CD4-positive, alpha-beta T cell (primary cell): ENCODE measurements at places on chromosomes 7 and 10. TPM values are rescaled to one million over a fixed set of nuclear protein-coding genes. Genes with fewer than 3 reads are reported as not detected.
A peak's percentile ranks its signal among the peaks of the same experiment; 100 is the strongest.

DNA sequence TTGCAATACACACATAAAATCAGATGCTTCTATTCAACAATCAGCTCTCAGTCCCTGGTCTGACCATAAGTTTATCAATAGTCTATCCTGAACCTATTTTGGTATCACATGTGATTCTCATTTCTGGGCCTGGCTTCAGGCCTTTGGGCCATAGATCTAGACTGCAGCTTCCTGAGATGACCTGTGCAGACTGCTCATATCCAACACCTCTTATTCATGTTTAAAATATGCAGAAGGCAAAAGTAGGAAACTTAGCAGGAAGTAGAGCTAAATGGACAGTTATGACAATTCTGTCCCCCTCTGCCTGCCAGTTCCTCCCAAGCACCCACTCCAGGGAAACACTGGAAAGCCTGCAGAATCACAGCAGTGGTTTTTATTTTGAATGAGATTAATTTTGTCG lies 53.3 kb downstream of the C7orf25 start:
- DNase-seq = no peak

- DNase-seq = peak; percentile 6
Observed at GRCh38 chr10:43253461-43254198, 13.2 kb downstream of the RASGEF1A start.

- DNase-seq = no peak
Observed at GRCh38 chr7:30859202-30859939, 52.3 kb upstream of the AQP1 start.

- DNase-seq = no peak
Observed at GRCh38 chr10:58588673-58589265, 76.1 kb downstream of the BICC1 start.

DNA sequence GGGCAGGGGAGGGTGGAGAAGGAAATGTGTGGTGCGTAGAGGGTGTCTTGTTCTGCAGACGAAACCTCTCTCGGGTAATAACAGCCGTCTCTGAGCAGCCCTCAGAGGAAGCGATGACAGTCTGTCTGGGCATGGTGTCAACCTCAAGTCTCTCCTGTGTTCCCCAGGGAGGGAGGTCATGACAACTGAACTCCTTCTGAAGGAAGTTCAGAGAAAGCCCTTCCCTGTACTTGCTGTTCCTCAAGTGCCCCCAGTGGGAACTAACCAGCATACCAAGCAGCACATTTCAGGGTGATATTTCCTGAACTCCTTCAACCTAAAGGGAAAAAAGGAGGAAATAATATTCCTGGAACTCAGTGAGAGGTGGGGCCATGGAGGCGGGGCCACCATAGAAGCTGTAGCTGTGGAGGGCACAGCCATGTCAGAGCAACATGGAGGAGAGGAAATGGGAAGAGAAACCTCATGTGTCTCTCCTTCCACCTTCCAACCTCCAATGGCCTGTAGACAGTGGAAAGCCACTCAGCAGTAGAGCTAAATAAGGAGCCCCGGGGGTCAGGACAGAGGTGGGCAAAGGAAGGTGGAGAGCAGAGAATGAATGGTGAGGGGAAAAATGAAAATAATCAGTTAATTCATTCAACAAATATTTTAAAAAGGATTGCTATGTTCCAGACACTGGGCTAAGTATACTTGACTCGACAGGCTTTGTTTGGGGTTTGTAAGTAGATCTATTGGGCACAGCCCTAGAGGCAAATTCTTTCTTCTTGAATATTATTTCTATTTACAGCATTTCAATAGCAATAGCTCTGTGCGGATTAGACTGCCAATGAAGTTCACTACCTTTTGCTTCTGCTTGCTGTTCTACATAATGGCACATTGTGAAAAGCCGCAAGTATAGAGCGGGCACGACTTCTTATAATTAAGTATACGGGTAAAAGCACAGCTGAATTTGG lies 61.0 kb upstream of the AOAH start:
- peak; percentile 71 for DNase-seq

DNA sequence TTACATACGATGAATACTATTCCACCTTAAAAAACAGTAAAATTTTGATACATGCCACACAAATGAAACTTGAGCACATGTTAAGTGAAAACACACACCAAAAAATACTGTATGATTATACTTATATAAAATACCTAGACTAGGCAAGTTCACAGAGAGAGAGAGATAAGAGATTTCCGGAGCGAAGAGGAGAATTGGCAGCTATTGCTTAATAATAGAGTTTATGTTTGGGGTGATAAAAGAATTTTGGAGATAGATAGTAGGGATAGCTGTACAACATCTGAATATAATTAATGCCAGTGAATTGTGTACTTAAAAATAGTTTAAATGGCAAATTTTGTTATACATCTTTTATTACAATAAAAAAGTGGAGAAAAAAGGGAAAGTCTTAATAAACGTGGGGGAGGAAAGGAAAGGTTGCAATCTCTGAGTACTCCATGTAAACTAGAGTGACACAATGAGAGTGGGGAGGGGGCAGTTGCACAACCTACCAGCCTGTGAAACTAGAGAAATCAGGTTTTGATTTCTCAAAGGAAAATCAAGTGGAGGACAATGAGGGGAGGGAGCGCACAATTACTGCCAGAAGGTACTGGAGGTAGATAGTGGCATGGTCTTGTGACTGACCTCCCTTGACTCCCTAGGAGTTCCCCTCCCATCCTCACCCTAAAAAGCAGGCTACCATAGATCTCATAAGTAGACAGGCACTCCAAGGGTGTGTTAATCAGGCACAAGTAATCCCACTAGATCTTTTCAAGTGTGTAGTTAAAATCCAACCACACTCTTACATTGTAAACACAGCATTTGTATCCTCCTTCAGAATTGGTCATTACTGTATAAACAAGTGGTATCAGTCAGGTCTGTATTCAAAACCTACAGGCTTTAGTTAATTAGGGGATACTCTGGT lies 31.6 kb upstream of the ANK3 start:
- no peak for DNase-seq

Gene SEMA3A
- total RNA-seq = 0.50 TPM

GRCh38 chr7:46660402-46660980 lies 739.4 kb upstream of the IGFBP3 start:
- DNase-seq = no peak

Gene MYOZ1
- not detected for total RNA-seq

- no peak for DNase-seq
Observed at GRCh38 chr7:155398944-155399343, 59.0 kb upstream of the EN2 start.

Gene CLRN3
- total RNA-seq = not detected

Gene CBLL1
- 80.2 TPM for total RNA-seq

GRCh38 chr10:20970044-20970443 lies 72.9 kb upstream of the NEBL start:
- no peak for DNase-seq

Gene FRMD4A
- 3.1 TPM for total RNA-seq

- DNase-seq = no peak
Observed at GRCh38 chr10:32125023-32125422, 68.8 kb upstream of the KIF5B start.

GRCh38 chr7:82264783-82265305 lies 178.7 kb downstream of the CACNA2D1 start:
- DNase-seq = no peak

DNA sequence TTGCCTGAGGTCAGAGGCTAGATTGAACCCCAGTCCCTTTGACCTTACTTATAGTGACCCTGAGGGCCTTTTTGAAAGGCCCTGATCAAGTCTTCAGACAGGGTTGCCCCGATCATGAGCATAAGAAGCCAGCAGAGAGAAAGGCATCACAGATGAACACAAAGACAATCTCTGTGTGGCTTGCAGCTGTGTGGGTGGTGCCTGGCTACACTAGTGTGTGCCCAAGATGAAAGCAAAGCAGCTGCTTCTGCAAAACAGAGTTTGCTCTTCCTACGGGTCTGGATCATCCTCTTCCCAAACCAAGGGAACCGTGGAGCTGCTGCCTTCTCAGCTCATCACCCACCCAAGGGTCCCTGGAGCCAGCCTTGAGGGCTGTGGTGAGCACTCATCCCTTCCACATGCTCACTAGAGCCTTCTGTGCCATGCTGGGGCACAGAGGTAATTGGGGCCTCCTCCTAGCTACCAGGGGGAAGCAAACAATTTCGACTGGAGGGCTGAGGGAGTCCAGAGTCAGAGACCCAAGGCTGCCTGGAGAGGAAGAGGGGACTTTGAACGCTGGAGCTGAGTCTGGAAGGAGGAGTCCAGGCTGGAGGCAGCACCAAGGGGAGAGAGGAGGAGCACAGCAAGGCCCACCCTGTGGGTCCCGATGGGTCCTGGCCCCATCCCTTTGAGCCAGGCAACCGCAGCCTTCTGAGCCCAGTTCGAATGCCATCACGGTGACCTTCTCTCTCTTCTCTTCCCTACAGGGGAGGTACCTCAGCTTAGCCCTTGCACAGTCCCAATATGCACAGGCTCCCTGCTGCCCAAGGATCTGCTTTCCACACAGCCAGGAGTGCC lies 42.3 kb downstream of the ANTXRL start:
- DNase-seq = no peak

Gene CYP2C19
- total RNA-seq = not detected

DNA sequence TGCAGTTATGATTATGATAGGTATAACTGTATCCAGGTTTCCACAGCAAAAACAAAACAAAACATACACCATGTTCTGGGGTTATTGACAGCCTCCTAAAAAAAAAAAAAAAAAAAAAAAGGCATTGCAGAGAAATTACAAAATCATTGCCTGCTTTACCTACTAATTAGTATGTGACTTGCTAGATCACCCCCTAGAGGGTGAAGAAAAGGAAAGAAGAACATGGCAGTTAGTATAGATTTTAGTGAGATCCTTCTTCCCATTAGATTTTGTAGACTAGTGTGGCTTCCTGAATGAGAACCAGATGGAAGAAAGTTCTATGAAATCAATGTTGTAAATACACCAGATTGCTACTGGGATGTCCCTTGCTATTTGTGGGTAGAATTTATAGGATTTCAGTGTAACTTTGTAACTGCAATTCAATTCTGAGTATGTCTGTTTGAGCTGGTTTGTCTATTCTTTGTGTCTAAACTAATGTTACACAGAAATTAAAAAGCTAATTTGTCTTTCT lies 24.0 kb upstream of the AGBL3 start:
- DNase-seq = no peak

GRCh38 chr10:74766501-74766900 lies 59.9 kb upstream of the KAT6B start:
- no peak for DNase-seq

Gene PRXL2A
- 3.9 TPM for total RNA-seq

- DNase-seq = no peak
Observed at GRCh38 chr10:32031920-32032319, 24.3 kb downstream of the KIF5B start.

DNA sequence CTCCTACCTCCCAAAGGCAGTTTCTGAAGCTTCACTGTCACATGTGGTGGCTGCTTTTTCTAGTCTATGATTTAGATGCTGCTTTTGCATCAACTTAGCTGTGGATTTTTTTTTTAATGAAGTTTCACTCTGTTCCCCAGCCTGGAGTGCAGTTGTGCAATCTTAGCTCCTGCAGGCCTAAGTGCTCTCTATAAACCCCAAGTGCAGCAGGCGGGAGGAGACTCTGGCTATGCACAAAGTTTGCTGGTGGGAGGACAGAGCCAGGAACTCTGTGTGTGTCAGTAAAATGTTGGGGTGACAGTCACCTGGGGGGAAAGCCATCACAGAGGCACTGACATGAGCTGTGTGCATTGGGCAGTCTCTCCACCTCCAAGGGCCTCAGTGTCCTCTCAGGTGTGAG lies 138.8 kb upstream of the FAM20C start:
- DNase-seq = no peak

Gene LIPM
- total RNA-seq = not detected

DNA sequence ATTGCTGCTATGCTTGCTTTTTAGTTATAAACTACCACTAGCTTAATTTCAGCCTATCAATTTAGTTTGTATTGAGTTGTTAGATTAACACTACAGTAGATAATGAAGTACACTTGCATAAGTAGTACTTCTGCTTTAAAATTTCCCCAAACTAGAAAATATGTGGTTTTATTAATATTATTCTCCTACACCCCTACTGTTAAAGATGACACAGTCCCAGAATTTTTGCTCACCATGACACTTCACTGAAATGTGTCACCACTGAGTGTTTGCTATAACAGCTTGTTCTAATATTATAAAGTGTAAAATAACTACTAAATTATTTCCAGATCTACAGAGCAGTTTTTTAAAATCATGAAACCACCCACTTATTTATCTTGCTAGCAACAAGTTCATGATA lies 31.6 kb downstream of the RHEB start:
- DNase-seq = no peak

DNA sequence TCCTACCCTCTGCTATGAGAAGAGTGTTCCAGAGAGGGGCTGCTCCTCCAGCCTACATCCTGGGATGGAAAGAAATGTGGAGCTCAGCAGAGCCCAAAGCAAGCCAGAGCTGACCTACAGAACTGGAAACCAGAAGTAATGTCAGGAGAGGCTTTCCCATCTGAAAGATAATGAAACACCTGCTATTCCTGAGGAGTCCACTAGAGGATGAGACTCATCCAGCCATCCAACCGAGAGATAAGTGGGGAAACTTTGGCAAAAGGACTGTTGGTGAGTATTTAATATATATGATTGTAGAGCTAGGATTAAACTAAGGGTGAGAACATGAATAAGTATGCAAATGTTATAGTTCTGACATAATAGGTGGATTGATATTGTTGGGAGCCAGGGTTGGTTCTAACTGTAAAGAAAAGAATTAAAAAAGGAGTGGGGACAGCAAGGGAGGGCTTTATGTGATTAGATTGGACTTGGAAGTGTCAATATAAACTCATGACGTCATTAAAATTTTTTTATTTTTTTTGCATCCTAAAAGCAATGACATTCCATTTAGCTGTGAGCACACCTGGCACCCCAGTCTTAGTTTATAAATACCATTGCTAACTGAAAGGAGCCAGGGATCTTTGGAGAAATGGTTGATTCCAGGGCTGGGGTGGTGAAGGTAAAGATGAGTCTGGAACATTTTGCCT lies 312.8 kb upstream of the NFE2L3 start:
- DNase-seq = no peak

Gene FOXI2
- not detected for total RNA-seq

GRCh38 chr7:112266595-112267270 lies 60.2 kb downstream of the ZNF277 start:
- no peak for DNase-seq

DNA sequence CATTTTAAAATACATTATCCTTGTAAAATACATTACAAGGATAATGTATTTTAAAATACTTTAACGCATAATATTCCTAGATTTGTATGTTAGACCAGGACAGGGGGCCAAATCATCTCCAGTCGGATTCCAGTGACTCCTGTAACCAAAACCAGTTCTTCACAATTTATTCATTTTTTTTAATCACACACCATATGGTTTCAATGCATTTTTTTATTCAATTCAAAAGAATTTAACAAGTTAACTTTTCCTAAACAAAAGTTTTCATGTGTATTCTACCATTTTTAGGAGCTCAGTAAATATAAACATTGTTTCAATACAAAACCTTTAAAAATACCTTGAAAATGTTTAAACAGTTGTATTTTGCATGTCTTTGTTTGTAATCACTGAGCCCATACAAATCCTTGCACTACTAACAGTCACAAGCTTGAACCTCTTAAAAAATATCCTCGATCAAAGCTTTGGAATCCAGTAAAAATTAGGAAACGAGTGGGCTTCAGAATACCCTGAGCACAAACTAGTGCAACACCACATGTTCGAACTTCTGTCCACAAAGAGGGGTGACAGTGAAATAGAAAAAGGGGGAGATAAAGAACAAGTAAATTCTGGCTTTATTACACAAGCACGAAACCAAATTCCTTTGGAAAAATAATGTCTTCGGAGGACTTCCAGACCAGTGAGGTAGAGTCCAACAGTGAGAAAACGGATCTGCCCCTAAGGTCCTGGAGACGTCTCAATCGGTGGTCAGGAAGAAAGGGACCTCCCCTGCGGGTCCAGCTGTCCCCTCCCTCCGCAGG lies 1.6 kb downstream of the CCDC71L start:
- DNase-seq = no peak

Gene OR2A1
- total RNA-seq = 0.11 TPM
